ENCODE measurements at places on chromosomes 2 and 18.

DNA sequence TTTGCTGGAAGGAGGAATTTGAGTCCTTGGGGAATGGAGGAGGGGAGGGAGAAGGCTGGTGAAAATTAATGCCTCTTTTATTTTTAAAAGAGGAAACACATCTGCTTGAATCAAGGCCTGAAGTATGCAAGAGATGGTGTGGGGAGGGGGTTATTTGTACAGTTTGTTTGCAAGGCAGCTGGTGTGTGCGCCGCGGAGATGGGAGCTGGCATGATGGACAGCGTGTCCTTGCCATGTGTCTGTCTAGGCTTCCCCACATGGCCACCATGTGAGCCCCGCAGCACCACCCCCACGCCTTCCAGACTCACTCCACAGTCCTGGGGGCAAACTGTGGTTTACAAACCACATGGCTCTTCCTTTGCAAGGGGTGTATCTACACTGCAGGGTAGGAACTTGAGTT lies 154.8 kb upstream of the APCDD1 start:
- no peak for DNase-seq

GRCh38 chr2:142767847-142768246 lies 109.6 kb upstream of the KYNU start:
- DNase-seq, result no peak

DNA sequence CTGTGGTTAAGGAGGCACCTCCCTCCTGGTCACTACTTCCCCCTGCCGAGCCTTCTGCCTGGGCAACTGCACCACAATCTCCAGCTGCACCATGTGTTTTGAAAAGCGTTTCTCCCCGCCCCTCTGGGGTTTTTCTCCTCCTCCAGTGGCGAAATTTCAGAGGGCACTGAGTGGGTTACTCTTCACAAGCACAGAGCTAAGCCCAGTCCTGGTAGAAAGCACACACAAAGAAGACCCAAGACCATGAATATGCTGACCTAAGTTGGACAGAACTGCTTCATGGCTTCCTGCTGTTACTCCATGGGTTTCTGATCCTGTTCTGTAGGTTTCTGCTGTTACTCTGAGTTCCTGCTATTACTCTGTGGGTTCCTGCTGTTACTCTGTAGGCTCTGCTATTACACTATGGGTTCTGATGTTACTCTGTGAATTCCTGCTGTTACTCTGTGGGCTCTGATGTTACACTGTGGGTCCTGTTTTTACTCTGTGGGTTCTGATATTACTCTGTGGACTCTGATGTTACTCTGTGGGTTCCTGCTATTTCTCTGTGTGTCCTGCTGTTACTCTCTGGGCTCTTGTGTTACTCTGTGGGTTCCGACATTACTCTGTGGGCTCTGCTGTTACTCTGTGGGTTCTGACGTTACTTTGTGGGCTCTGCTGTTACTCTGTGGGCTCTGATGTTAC lies 216.6 kb downstream of the RTP5 start:
- no peak for DNase-seq

GRCh38 chr2:69715964-69716363 lies 26.0 kb upstream of the ANXA4 start:
- no peak for DNase-seq

DNA sequence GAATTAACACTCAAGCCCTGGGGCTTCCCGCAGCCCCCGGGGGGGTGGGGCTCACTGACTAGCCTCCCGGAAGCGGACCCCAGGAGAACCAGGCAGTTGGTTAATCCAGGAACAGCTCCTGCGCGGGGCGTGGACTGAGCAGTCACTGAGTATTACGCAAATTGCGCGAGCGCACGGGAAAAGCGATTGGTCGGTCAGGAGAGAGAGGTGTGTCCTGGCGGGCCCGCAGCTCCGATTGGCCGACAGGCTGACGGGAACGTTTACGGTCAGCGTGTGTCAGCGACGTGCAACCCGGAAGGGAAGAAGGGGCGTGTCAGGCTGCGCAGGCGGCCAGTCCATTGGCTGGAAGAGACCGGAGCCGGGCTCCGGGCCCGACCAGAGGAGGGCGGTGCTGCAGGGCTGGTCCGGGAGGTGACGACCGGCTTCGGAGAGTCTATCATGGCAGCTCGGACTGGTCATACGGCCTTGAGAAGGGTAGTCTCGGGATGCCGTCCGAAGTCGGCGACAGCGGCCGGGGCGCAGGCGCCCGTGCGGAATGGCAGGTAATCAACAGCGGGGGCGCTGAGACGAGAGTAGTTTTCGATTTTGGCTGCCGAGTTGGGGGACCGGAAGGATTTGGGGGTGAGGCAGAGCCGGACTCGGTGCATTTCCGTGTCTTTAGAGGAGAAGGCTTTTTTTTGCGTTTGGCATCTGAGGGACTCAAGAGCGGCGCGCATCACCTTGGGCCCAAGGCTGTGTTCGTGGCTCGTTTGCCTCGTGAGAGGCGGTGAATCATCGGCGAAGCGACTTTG lies at the start of gene COQ10B:
Gene COQ10B, plus strand, starts transcription at position 430 of the 791 bp plus-strand sequence. Its CDS starts 9 bp downstream, at position 439.
- DNase-seq, result peak; percentile 99

DNA sequence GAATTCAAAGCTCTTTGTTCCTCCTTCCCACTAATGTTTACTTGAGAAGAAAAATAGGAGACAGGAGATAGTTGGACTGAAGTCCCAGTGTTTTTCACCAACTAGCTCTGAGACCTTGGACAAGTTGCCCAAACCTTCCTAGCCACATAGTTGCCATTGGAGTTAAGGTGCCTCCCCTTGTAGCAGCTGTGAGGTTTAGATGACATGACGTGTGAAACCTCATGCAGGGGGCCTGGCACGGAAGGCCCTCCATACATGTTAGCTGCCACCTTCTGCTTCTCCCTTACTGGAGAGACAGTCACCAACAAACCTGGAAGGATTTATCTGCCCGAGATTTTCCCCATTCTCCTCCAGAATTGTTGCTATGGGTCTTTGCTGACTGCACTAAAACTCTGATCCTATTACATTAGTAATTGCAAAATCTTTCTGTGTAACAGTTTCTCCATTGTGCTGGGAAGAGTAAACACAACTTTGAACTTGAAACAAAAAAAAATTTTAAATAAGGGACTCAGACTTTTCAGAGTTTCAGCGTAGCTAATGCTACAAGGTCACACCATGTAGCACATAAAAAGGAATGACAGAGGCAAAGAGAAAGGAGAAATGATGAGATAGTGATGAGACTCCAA lies 23.8 kb upstream of the CABYR start:
- no peak for DNase-seq

GRCh38 chr2:3291113-3291512 lies 86.5 kb downstream of the EIPR1 start:
- DNase-seq, result no peak

GRCh38 chr2:65329525-65329924 lies 101.9 kb downstream of the ACTR2 start:
- peak; percentile 21 for DNase-seq

GRCh38 chr2:110100480-110100879 lies 15.1 kb downstream of the MALL start:
- no peak for DNase-seq

DNA sequence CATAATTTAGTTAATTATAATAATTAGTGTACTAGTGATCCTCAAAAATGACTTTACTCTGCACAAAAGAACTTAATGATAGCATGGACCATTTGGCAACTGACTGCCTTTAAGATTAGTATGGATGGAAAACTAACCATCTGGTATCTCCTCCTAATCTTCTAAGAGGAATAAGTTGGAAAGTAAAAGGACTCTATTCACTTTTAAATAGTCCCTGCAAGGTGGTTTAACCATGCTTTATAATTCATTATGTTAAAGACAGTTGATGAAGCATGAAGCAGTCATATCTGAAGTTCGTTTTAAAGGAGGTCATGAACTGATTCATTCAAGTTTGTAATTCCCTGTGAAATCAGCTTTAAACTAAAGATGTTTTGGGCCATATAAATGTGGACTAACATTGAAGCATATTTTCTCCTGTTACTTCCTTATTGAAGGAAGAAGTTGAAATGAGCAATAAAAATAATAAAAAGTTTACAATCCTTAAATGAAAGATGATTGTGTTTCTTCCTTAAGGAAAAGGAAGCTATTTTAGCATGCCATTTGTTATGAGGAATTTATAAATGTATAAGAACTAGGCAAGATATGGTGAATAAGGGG lies 446.0 kb downstream of the XIRP2 start:
- no peak for DNase-seq

DNA sequence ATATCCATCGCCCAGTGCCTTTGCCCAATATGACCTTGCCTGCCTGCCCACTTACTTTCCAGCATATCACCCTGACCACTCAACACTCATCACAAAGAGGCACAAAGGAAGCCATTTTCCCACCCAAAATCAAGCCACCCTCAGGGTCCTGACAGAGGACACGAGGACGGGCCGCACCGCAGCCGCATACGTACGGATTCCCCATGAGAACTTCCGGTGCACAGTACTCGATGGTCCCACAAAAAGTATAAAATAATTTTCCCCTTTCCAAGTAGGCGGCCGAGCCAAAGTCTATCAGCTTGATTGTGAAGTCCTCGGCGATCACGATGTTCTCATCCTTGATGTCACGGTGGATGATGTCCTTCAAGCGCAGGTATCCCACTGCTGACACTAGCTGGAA lies 10.0 kb upstream of the MTERF4 start:
- DNase-seq, result no peak

GRCh38 chr2:45570671-45571334 lies 40.3 kb downstream of the SRBD1 start:
- peak; percentile 6 for DNase-seq

GRCh38 chr2:172552547-172553291 lies 3.2 kb upstream of the PDK1 start:
- no peak for DNase-seq

DNA sequence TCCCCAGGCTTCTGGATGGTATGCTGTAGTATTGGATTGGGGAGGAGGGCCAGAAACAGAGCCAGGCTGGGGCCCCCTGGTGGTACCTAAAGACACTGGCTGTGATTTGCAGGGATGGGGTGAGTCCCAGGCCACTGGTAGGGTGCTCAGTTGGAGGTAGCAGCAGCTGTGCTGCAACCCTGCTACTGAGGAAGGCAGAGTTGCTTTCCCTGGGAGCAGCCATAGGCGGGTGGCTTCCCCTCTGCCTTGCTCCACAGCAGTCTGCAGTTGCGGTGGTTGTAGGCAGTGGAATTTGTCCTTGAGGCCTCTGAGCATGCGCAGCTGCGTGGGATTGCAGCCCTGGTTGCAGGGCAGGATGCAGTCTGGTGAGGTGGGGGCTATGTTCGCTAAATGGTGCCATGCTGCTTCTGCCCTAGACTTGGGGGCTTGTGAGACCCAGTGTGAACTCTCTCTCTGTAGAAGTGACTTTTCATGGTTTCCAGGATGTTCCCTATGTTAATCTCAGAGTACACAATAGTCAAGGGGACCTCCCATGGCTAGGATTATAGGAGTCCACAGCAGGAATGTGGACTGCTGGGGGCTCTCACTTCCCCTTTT lies 443.5 kb downstream of the XIRP2 start:
- peak; percentile 86 for DNase-seq

DNA sequence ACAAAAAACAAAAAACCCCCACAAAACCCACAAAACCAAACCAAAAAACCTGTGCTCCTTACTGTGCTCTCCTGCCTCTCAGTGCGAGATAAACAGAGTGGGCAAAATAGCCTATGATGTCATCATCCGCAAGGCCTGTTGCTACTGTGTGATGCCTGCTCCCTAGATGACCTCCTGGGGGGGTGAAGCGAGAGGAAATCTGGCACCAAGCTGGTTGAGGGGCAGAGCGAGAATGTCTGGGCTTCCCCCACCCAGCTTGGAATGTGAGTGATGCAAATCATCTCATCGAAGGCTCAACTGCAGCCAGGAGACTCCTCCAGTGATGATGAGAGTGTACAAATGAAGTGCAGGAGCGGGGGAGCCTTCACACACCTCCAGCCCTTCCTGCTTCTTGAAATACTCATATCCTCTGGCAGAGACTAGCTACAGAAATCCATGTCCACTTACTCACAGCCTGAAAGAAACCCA lies 57.7 kb upstream of the MAP4K3 start:
- DNase-seq, result peak; percentile 24

DNA sequence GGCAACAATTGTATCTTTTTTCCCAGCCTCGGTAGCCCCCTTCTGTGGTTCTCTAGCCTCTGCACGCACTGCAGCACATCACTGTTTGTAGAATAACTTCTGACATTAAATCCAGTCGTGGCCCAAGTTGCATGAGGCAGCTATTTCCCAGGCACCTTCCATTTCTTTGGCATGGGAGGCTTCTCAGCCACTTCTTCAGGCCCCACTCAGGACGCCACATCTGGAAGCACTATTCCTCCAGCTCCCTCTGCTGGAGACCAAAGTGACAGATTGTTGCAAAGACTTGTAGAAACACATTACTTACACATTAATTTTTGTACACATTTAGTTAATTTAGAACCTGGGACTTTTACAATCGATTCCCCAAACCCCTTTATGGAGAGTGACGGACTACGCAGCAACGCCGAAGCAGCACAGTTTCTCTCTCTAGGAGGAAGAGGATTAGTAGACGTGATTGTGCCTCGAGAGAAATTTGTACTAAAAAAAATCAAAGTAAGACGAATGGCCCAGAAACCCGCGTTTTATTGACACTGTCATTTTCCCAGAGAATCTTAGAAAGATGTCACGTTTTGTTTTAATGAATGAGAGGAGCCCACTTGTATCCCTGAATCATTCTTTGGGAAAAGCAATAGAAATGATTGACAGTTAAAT lies 57.8 kb upstream of the RGPD5 start:
- peak; percentile 69 for DNase-seq

- no peak for DNase-seq
These were observed 7.6 kb upstream of the CFLAR start for GRCh38 chr2:201108341-201108740.
